Panc1 (cell line): ENCODE measurements at places on chromosomes 13 and 19.

- DNase-seq = no peak
Measured at GRCh38 chr13:35887115-35887666, 244.0 kb downstream of the DCLK1 start.

DNA sequence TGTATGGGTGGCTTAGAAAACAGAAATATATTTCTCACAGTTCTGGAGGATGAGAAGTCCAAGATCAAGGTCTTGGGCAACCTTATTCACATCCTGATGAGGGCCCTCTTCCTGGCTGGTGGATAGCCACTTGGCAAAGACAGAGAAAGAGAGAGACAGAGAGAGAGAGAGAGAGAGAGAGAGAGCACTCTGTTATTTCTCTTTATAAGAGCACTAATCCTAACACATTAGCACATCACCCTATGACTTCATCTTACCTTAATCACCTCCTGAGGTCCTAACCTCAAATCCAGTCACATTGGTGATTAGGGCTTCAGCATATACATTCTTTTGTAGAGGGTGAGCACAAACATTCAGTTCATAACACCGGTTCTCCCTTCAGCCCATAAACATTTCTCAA lies 430.3 kb downstream of the EFNB2 start:
- no peak for DNase-seq

DNA sequence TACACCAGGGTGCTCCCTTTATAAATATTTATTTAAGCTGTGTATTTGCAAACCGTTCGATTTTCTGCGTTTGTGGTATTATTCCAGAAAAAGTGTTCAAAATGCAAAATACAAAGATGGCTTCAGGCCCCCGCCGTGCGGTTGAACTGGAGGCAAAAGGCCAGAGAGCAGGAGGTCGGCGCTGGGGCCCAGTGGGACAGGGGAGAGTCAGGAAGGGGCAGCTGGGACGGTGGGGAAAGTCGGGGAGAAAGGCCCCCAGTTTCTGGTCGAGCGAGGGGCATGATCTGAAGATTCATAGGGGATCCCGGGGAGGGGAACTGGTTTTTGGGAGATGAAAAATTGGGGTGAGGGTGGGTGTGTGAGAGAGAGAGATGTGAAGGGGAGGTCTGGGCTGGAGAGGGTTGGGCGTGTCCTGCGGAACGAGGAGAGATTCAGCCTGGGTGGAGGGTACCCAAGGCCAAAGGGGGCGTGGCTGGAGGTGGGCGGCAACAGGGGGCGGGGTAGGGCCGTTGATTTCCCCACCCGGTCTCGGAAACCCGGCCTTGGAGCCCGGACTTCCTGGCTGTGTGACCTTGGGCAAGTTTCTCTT lies 678 bp downstream of the ISOC2 start:
- no peak for DNase-seq

DNA sequence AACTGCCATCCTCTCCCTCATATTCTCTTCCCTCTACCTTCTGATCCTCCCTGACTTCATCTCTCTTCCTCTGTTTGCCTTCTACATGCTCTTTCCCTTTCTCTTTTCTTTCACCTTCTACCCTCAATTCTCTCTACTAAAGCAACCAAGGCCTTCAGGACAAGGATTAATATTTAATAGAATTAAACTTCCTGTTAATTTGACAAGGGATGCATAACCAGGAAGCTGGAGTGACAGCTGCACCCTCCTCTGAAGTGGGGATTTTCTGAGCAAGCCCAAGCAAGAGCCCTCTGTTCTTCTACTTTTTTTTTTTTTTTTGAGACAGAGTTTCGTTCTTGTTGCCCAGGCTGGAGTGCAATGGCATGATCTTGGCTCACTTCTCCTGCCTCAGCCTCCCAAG lies 63.4 kb upstream of the MED4 start:
- no peak for DNase-seq

GRCh38 chr19:6086068-6086788 lies 24.1 kb downstream of the RFX2 start:
- DNase-seq = no peak

GRCh38 chr19:2336528-2337328 lies 8.2 kb downstream of the SPPL2B start:
- DNase-seq = no peak

DNA sequence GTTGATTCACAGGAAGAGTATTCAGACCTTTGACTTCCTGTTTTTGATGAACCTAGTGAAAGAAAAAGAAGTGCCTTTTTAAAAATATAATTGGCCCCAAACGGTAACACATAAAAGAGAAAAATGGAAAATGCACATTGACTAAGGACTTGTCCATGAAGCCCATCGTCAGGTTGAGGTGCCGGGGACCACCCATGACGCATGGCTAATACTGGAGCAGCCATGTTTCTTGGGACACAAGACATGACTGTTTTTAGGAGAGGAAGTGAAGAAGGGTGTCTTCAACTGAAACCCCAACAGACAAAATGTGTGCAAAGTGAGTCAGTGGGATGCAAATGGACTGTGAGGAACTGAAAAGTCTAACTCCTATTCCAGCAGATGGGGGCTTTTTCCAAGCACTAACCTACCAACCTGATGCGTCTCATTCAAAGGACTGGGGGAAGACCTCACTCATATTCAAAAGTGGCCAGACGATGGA lies 459.4 kb downstream of the FOXO1 start:
- no peak for DNase-seq

- DNase-seq = no peak
Measured at GRCh38 chr13:41622432-41623429, 165.4 kb downstream of the RGCC start.

DNA sequence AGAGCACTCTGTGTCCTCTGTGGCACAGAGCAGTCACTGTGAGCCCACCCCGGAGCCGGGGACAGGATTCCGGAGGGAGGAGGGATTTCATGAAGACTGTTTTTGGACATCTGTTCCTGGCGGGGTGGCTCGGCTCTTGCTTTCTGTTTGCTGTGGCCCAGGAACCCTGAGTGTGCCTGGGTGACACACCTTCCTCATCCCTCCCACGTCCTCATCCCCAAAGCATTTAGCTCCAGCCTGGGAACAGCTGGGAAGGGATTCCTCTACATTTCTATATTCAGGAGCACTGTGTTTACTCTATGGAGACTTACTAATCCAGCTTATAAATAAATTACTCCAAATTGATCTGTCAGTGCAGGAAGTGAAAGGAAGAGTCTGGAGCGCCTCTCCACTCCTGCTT lies 97.8 kb upstream of the UBL3 start:
- DNase-seq = no peak
